CD4-positive, alpha-beta T cell treated with Interleukin-17A for 1 hour (primary cell): ENCODE measurements at places on chromosomes 16 and 17.

DNA sequence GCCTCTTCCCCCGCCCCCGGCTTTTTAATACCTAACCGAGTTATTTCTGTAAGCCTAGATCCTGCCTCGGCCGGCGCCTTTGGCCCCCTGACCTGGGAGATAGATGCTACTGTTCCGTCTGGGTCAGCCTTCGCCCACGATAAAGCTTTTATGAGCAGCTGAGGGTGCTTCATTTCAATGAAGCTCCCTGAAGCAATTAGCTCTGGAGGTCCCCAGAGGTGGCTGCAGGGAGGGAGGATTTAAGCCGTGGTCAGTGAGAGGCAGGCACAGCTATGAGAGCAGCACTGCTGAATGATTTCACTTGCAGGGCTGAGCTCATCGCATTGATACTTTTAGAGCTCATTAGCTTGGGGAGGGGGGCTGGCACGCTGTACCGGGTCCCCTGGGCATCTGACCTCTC is 89.4 kb downstream of the RPA1 start:
- no peak for DNase-seq

DNA sequence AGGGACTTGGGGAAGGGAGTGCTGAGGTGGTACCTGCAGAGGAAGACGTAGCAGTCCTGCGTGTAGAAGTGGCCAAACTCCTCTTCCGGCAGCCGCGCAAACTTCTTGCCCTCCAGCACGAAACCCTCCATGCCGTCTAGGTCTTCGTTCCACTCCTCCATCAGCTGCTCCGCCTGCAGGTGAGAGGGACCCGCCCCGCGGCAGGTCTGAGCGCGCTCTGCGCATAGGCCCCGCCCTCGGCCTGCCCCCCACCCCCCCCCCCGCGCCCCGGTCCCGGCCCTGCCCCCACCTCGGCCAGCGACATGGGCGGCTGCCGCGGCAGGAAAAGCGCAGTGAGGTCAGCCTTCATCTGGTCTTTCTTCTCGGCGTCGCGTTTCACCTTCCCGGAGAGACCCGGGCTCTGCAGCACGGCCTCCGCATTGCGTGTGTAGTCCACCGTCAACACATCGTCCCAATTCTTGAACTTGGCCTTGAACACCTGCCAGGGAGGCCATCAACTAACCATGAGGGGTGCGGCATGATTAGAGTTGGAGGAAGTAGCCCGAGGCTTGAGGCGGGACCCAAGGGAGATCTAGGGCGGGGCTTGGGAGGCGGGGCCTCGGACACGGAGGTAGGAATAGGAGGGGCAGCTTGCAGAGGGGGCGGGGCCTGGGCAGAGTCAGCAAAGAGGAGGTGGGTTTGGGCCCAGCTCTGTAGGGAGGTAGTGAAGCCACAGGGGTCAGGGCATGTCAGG is 11.5 kb downstream of the FLII start:
- DNase-seq: peak; percentile 28

DNA sequence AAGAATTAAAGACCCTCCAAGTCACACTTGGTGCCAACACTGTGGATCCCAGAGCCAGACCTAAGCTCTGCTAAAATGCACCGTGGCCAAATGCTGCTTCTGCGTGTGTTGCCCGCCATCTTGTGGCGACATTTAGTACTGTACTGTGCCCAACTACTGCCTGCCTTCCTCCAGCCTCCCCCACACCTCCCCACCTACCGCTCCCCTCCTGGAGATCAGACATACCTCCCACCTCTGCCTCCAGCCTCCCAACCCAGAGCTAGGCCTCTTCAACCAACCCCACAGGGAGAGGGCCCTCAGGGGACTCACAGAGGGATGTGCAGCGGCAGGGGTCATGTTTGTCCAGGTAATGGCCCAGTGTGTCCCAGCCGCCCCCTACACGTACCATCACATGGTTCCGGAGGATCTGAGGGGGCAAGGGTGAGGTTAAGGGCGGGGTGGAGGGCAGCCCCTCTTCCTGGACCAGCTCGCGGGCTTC is 5.5 kb downstream of the GAS2L2 start:
- peak; percentile 83 for DNase-seq

DNA sequence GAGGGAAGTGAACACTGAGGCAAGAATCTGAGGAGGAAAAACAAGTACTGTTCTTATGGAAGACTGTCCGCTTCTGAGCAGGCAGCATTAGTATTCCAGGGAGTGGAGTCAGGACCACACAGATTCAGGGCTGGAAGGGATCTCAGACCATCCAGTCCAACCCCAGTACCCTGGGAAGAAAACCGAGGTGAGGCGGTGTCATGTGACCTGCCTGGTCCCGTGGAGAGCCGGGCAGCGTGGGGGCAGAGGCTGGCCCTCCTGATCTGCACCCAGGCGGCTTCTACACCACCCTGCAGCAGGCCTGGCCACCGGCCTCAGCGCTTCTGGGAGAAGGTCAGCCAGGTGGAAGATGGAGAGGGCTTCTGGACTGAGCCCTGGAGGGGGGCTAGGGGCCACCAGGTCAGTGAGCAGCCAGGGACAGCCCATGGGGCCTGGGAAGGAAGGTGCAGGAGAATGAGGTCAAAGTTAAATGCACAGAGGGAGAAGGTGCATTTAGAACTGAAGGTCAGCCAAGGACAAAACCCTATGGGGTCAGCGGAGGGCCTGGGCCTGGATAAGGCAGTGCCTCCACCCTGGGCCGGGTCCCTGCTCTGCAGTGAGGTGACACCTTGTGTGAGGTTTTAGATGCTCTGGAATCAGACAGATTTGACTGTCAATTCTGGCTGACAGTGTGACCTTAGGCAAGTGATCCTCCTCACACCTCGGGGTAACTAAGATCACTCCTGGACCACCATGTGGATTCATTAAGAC is 45.9 kb downstream of the VAC14 start:
- DNase-seq: no peak

DNA sequence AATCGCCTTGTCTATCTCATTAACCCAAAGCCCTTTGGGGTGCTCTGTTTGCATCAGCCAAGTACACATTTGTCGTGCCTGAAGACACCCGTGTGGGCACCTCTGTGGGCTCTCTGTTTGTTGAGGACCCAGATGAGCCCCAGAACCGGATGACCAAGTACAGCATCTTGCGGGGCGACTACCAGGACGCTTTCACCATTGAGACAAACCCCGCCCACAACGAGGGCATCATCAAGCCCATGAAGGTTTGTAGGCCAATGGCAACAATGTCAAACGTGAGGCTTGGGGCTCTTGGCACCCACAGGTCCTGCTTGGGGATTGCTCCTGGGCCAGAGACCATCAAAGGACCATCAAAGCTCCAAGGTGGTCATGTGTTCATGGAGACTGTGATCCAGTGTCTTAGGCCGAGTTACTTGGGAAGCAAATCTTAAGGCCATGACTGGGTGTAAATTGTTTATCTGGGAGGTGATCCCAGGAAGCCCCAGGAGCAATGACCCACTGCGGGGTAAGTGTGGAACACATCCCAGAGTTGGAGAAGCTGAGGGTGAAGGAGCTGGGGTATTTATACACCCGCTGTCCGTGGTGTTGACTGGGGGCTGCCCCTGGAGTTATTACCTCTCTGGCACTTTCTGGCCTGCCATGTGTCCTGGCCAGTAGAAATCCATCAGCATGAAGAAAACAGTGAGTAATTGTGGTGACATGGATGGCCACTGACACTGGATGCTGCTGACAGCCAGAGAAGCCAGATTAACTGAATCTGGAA is 24.0 kb downstream of the CDH5 start:
- no peak for DNase-seq

DNA sequence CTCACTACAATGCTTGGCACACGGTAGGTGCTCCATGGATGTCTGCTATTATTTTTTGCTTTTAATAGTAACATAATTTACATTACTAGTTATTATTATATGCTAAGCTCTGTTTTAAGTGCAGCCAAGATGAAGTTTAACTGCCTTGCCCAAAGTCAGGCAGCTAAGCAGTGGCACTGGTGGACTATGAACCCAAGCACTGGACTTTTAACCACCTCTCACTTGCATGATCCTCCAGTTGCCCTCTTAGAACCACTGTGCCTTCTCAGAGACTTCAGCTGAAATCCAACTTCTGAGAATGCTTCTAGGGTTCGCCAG is 1.5 kb upstream of the ZNF207 start:
- no peak for DNase-seq

DNA sequence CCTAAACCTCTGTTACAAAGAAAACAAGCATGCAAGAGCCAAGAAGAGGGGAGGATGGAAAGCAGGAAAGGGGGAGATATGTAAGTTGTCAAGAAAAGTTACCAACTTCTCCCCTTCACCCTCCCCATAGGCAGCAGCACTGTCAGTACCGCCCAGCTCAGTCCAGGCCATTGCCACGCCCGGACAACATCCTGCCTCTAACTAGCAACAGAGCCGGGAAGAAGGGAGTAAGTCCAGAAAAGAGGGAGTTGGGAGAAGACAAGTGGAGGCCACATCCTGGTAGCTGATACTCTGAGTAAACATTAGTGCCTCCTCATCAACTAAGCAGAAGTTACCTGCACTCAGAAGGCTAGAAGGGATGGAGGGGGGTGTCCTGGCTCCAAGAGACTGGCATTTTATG is 113.6 kb downstream of the SMG6 start:
- DNase-seq: no peak

DNA sequence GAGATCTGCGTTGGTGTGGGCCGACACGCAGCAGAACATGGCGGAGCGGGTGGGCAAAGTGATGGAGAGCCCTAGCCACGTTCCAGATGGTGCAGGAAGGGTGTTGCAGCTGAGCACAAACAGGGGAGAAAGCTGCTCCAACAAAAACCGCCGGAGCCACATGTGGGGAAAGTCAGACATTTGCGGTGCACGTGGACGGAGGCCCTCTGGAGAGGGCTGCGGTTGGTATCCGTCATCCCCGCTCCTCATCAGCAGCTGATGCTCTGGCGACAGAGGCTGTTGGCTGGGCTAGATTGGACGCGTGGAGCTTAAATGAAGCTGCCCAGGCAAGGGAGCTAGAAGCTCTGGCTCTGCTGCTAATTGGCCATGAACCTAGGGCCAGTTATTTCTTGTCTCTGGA is 43.5 kb upstream of the ADCY9 start:
- DNase-seq: no peak
